CD14-positive monocyte (primary cell): ENCODE measurements at places on chromosomes 5 and 9.

- no peak for DNase-seq
Observed at GRCh38 chr5:82421119-82421518, 143.0 kb upstream of the RPS23 start.

DNA sequence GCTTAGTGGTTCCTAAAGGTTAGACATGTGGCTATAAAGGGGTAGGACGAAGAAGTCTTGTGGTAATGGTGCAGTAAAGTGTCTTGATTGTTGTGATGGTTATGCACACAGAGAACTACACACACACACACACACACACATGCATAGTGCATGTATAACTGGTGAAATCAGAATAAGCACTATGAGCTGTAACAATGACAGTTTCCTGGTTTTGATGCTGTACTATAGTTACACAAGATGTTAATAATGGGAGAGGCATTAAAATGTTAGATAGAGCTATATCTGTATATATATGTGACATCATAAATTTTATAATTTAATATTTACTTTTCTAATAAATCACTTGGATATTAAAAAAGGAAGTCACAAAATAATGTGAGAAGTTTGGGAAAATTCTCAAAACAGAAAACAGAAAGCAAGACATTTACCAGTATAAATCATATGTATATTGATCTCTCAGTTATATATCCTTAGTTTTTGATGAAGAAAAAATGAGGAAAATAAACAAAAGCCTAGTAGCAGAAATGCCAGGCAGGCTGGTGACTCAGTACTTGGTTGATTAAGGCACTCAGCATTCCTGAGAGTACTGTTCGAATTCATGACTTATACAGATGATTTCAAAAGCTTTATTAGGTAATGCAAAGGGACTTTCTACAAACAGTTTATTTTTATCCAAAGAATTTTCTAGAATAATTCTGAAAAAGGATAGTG lies 350.5 kb upstream of the DAB2 start:
- DNase-seq: no peak

- DNase-seq: peak; percentile 21
Observed at GRCh38 chr5:87313216-87313615, 45.5 kb downstream of the RASA1 start.

GRCh38 chr5:166433679-166434078 lies 1857.8 kb upstream of the WWC1 start:
- DNase-seq: no peak

DNA sequence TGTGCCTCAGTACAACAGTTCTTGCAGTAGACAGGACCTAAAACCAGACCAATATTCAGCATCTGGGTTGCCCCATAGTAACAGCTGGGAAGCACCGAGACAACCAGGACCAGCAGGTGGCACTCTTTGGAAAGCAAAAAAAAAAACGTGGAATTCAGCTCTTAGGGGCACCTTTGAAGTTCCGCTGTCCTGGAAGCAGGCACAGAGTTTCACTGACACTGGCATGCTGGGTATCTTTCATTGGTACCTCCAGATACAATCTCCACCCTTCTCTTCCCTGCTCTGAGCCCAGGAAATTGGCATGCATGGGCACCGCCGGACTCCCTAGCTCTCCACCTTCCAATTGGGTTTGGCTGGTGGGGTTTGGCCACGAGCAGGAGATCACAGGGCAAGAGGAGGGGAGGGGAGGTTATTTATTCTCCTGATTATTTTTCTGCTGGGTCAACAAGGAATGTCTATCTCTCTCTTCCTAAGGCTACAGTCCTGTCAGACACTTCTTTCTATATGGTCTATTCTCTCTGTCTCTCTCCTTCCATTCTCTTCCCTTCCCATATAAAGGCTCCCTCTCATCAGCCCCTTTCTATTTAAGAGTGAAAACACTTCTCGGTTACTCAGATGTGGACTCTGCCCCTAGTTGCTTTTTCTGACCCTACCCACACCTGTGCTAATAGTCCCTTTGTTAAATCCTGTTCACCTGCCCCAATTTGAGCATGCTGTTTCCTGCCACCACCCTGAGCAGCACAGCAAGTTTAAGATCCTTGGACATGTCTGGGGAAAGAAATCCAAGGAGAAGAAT lies 1.9 kb upstream of the IDNK start:
- DNase-seq: no peak

- no peak for DNase-seq
Observed at GRCh38 chr5:56356836-56357160, 123.7 kb upstream of the ANKRD55 start.

DNA sequence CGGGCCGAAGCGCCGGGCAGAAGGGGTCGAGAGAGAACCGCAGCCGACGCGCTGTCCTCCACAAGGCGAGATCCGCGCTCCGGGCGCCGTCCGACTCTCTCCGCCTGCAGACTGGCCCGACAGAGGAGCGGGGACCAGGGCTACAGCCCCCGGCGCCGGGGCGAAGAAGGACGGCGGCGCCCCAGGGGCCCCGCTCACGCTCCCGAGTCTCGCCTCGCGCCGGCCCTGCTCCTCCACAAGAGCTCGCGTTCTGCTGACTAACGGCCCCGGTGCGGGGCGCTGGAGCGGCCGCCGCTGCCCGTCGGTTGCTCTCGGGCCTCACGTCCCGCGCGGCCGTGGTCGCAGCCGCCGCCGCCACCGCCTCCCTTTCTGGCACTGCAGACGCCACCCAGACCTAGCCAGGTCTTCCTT lies 338 bp downstream of the ABHD17B start:
- DNase-seq: no peak

GRCh38 chr9:109733690-109734089 lies 46.3 kb upstream of the PALM2AKAP2 start:
- DNase-seq: peak; percentile 7
